NCI-H774 (cell line): ENCODE measurements at places on chromosomes 6 and 20.

DNA sequence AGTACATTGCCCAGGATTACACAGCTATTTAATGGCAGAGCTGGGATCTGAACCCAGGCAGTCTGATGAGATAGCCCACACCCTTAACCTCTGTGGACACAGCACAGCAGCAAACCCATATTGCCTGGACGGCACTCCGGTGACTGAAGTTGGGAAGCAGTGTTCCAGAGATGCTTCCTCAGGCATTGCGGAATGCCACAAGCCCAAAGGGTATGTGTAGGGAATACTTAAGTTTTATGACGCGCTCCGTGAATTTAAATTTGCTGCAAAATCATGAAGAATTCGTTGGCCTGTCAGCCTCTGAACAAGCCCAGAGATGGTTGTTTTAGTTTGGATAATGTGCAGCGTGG lies 46.4 kb downstream of the PSMG4 start:
- no peak for DNase-seq

GRCh38 chr6:148508401-148509041 lies 165.9 kb downstream of the SASH1 start:
- DNase-seq = no peak

GRCh38 chr6:19142275-19142674 lies 694.9 kb upstream of the ID4 start:
- no peak for DNase-seq

DNA sequence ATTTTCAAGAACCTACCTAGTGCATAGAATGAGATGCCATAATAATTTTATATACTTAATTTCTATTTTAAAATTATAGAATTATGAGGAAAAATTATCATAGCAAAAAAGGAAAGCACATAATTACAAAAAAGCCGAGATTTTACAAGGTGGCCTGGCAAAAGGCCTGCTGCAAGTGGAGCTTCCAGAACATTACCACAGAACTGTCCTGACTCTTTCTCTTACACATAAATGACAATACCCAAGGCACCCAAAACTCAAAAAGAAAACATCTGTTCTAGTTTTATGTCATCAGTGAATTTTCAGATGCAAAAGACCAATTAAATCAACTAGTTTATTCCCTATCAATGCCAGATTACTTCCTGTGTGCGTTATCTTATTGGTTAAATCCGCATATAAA lies 74.2 kb downstream of the FILIP1 start:
- no peak for DNase-seq

DNA sequence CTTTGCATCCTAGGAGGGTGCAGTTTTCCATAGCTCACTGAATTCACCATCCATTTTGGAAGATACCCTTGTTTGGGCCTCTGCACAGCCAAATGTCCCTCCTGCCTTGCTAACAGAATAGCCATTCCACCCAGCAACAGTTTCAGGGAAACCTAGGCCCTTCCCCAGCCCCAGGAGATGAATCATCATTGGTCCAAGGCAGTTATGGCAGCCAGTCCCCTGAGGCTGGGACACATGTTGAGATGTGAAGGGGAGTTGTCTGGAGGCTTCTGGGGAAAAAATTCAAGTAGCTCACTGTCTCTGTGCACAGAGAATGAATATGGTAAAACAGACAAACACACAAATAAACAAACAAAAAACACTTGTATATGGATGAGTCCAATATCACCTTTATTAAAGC lies 17.4 kb upstream of the SIRPB2 start:
- no peak for DNase-seq

DNA sequence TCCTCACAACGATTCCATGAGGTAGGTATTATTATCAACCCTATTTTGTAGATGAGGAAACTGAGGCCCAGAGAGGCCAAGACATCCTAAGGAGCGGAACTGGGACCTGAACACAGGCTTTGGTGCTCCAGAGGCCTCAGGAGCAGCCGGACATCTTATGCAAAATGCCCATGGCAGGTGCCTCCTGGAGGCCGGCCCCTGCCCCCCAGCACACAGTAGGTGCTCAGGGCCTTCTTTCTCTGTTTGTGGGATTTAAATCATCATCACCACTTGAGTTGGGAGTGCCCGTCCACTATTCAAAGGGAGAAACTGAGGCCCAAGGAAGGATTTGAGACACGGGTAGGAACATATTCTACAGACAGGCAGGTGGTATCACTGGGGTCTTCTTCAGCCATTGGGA lies 41.2 kb downstream of the CEBPB start:
- DNase-seq = no peak

DNA sequence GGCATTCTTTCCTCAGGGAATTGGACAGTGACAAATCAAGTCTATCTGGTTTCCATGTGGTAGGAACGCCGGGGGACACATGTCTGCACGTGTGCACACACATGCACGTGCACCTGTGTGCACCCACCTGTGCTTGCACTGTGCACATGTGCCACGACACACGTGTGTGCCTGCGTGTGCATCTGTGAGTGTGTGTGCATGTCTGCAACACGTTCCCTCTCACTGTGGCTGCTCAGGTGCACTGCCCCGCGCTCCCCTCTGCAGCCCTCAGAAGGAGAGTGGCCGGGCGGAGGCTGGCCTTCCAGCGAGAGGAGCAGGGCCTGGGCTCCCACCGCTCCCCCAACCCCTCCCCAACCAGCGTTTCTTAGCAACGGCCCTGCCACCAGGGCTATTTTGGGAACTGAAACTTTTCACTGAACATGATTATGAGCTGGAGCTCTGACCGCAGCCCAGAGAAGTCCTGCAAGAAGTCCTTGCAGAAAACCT lies 147.8 kb downstream of the PHACTR3 start:
- DNase-seq = no peak

DNA sequence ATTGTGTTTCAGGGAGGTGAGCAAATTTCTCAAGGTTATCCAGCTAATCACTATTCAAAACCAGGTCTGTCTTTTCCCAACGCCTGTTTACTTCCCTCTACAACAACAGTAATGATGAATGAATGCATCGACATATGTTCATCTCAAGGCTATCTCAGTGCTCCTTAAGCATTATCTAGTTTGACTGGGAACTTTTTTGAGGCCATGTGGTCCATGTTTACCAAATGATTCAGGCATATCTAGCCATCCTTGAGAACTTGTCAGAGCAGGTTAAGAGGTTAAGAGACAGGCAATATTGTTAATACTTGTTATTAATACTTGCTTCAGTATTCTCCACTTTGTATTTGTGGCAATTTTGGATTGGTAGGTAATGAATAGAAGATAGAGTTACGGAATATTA lies 1038.4 kb upstream of the FLRT3 start:
- no peak for DNase-seq
